D341Med (cell line): ENCODE measurements at places on chromosomes 13 and 19.

DNA sequence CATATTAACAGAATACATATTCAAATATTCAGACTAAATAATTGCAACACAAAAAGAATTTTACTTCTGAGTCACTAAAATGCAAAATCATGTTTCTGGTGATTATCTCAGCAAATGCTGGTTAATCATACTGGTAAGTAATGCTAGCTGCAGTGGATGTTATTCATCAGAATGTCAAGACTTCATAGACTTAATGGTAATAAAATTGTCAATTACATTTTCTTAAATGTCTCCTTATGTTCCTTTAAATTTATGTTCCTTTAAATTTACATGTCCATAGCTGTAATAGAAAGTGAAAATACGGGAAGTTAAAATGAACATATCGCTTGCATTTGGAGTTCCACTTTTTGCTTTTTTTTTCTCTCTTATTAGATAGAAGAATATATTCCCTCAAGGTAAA, 853.0 kb downstream of the SLITRK6 start:
- no peak for DNase-seq

GRCh38 chr13:42740753-42741152, 40.6 kb upstream of the FAM216B start:
- DNase-seq = no peak

- no peak for DNase-seq
These were observed 217.2 kb downstream of the RFC3 start for GRCh38 chr13:34035178-34035577.

- no peak for DNase-seq
These were observed 124.7 kb downstream of the GPC5 start for GRCh38 chr13:91523116-91523515.

- DNase-seq = no peak
These were observed 210.6 kb upstream of the NBEA start for GRCh38 chr13:34731486-34731885.
